ENCODE measurements at places on chromosomes 16 and 17.
A peak's percentile ranks its signal among the peaks of the same experiment; 100 is the strongest.

GRCh38 chr16:68070806-68071517 lies 14.2 kb upstream of the NFATC3 start:
- DNase-seq, result no peak

GRCh38 chr17:2028234-2028614 lies 1.7 kb upstream of the DPH1 start:
- DNase-seq, result no peak

- no peak for DNase-seq
These were observed 8.1 kb downstream of the KCNH6 start for GRCh38 chr17:63531022-63531965.

GRCh38 chr17:47223007-47223406 lies 13.9 kb downstream of the MYL4 start:
- DNase-seq, result no peak

GRCh38 chr17:6474906-6475305 lies 30.7 kb downstream of the PIMREG start:
- no peak for DNase-seq

- DNase-seq, result no peak
These were observed 288 bp downstream of the ANKRD40CL start for GRCh38 chr17:50767030-50767429.

DNA sequence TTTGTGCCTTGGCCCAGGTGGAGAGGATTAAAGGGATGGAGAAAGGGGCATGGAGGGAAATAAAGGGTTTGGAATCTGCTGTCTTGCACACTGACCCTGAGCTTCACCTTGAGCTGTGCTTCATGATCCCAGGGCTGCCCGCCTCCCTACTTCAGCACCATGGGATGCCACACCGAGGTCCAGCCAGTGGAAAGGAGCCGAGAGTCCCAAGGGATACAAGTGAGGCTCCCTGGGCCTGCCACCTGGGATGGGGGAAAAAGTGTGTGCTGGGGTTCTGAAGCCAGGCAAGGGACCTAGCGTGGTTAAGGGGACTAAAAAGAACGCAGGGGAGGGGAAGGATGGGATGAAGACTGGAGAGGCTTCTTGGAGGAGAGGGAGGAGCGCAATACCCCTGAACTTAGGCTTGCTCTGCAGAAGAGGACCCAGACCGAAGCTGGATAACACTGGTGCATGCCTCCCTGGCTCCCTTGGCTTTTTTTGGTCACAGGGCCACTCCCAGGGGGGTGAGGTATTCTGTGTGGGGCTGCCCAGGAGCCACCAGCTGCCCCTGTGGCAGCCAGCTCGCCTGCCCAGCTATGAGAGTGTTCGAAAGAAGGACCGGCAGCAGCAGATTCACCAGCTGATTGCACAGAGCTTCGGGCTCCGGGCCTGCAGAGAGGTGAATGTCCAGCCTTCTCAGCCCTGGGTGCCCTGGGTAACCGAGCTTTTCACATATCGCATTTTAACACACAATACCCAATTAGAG lies 7.2 kb downstream of the MRPL27 start:
- DNase-seq, result no peak

DNA sequence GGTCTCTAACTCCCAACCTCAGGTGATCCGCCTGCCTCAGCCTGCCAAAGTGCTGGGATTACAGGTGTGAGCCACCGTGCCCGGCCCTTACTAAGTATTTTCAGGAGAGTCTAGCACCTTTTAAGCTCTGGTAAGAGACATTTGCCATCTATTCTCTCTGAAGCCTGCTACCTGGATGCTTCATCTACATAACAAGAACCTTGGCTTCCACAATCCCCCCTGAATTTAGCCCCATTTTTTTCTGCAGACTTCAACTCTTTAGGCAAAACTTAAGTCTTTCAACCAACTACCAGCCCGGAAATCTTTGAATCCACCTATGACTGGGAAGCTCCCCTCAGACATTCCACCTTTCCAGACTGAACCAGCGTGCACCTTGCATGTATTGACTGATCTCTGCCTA lies 14.0 kb upstream of the UBE2I start:
- no peak for DNase-seq

- no peak for DNase-seq
These were observed 91.4 kb upstream of the CORO6 start for GRCh38 chr17:29714146-29714545.

- DNase-seq, result no peak
These were observed 5.8 kb downstream of the DEXI start for GRCh38 chr16:10936272-10936984.

GRCh38 chr17:16171613-16172012 lies 43.7 kb downstream of the NCOR1 start:
- no peak for DNase-seq

DNA sequence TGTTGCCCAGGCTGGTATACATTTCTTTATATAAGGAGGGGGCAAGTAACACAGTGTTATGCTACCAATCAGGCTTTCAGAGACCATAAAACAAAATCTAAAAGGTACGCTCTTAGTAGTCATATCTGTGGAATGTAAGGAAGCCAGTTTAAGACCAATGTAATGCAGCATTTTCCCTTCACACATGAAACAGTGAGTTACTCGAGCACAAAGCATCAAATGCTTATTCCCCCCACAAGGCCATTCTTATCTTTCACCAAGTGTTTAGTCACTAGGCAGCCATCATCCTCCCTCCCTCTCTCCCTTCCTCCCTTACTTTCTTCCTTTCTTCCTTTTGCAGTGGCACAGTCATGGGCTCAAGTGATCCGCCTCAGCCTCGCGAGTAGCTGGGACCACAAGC lies 12.8 kb downstream of the HMOX2 start:
- DNase-seq, result no peak

GRCh38 chr17:16977932-16978331 lies 6.0 kb upstream of the TNFRSF13B start:
- no peak for DNase-seq

- DNase-seq, result no peak
These were observed 545.1 kb upstream of the C16orf82 start for GRCh38 chr16:26521626-26522025.

DNA sequence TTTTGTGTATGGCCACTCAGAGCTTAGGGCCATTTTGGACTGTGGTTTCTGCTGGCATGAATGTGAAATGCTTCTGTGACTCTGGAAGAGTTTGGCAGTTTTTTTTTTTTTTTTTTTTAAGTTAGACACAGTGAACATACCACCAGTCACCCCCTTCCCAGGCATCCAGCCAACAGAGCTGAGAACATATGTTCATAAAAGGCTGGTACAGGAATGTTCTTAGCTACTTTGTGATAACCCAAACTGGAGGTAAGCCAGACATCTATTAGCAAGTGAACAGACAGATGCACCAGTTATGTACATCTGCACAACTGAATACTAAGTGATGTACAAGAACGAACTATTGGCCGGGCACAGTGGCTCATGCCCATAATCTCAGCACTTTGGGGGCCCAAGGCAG lies 92.7 kb downstream of the ABCC1 start:
- DNase-seq, result no peak

DNA sequence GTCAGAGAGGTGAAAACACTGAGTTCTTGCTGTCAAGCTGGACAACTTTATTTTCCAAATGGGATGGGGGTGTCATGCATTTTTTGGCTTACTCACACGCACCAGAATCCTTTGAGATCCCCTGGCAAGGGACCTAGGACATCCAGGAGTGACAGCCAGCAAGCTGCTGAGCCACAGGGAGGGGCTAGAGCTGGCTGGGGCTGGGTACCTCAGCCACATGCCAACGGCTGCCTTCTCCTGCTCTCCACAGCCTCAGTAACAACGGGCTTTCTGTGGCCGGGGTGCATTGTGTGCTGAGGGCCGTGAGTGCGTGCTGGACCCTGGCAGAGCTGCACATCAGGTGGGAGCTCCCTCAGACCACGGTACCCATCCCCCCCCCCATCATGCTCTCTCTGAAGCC lies 47.6 kb downstream of the NLRC5 start:
- DNase-seq, result no peak

DNA sequence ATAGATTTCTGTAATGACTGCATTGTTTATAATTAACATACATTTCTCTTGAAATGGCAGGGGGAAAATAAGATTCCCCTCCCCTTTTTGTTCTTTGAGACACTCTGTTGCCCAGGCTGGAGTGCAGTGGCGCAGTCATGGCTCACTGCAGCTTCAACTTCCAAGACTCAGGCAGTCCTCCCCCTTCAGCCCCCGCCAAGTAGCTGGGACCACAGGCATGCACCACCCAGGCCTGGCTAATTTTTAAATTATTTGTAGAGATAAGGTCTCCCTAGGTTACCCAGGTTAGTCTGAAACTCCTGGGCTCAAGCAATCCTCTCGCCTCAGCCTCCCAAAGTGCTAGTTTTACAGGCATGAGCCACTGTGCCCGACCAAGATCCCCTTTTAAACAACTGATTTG lies 67.7 kb downstream of the KATNIP start:
- DNase-seq, result no peak

DNA sequence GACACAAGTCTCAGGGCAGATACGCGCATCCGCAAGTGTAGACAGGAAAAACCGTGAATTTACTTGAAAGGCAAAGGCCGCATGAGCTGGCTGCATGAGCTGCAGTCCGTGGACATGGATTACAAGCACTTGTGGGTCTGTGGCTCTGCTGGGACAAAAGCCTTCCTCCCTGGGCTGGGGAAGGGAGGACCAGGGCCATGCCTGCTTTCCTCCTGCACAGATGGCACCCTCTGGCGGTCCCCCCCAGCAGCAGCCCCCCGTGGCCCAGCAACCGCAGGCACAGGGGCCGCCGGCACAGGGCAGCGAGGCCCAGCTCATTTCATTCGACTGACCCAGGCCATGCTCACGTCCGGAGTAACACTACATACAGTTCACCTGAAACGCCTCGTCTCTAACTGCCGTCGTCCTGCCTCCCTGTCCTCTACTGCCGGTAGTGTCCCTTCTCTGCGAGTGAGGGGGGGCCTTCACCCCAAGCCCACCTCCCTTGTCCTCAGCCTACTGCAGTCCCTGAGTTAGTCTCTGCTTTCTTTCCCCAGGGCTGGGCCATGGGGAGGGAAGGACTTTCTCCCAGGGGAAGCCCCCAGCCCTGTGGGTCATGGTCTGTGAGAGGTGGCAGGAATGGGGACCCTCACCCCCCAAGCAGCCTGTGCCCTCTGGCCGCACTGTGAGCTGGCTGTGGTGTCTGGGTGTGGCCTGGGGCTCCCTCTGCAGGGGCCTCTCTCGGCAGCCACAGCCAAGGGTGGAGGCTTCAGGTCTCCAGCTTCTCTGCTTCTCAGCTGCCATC lies 1.7 kb upstream of the MRPL12 start:
- DNase-seq, result no peak

DNA sequence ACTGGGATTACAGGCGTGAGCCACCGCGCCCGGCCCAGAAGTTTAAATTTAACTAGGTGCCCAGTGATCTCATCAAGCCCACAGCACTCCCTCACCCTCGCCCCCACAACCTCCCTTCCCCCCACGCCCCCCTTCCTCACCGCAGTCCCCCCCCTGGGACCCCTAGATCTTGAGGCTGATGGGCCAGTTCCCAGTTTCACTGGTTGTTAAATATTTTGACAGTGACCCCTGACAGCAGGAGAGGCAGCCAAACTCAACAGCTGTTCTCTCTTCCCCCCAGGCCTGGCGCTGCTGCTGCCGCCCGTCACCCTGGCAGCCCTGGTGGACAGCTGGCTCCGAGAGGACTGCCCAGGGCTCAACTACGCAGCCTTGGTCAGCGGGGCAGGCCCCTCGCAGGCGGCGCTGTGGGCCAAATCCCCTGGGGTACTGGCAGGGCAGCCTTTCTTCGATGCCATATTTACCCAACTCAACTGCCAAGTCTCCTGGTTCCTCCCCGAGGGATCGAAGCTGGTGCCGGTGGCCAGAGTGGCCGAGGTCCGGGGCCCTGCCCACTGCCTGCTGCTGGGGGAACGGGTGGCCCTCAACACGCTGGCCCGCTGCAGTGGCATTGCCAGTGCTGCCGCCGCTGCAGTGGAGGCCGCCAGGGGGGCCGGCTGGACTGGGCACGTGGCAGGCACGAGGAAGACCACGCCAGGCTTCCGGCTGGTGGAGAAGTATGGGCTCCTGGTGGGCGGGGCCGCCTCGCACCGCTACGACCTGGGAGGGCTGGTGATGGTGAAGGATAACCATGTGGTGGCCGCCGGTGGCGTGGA lies 15.6 kb downstream of the QPRT start:
- no peak for DNase-seq

GRCh38 chr16:22898874-22899348 lies 84.9 kb downstream of the HS3ST2 start:
- peak; percentile 32 for DNase-seq

GRCh38 chr17:14437176-14437575 lies 136.3 kb downstream of the HS3ST3B1 start:
- no peak for DNase-seq

- no peak for DNase-seq
These were observed 3.5 kb upstream of the NLRC3 start for GRCh38 chr16:3580686-3581085.
